Gastroesophageal sphincter (tissue), 4 donors: ENCODE measurements at places on chromosomes 2 and 18. TPM values are rescaled to one million over a fixed set of nuclear protein-coding genes. Genes with fewer than 3 reads are reported as not detected.

The FER1L5 gene
- total RNA-seq = not detected

The EGR4 gene
- not detected for total RNA-seq

The IL1RL1 gene
- total RNA-seq = 8.8 TPM

The PPP1R1C gene
- total RNA-seq = 0.58 TPM

The GAREM2 gene
- total RNA-seq = 3.3 TPM

The ALK gene
- 0.94 TPM for total RNA-seq

The DUSP11 gene
- total RNA-seq = 19.6 TPM

The CNGA3 gene
- 10.6 TPM for total RNA-seq

The TIGD1 gene
- total RNA-seq = 3.5 TPM

The SCN3A gene
- 5.7 TPM for total RNA-seq

The CCDC141 gene
- 1.6 TPM for total RNA-seq

The NFATC1 gene
- total RNA-seq = 14.8 TPM

The TM4SF20 gene
- not detected for total RNA-seq

The PARD3B gene
- 40.7 TPM for total RNA-seq

The SRD5A2 gene
- not detected for total RNA-seq

The SCYGR4 gene
- not detected for total RNA-seq

The LMAN1 gene
- total RNA-seq = 65.8 TPM

The ANKRD29 gene
- total RNA-seq = 9.4 TPM

The MC2R gene
- total RNA-seq = not detected

The SNORC gene
- total RNA-seq = not detected

The SLC9A2 gene
- total RNA-seq = not detected

The NXPH2 gene
- total RNA-seq = not detected

The INHA gene
- 1.8 TPM for total RNA-seq

The ATP6V1B1 gene
- total RNA-seq = not detected

The CHST10 gene
- total RNA-seq = 21.9 TPM

The TTN gene
- 12.8 TPM for total RNA-seq

The CTNNA2 gene
- total RNA-seq = 0.15 TPM

The AGXT gene
- not detected for total RNA-seq

The SLC16A14 gene
- total RNA-seq = 3.0 TPM

The GALM gene
- 9.2 TPM for total RNA-seq

The CTDSP1 gene
- total RNA-seq = 121 TPM

The CYP20A1 gene
- 30.5 TPM for total RNA-seq

The NFU1 gene
- total RNA-seq = 60.6 TPM

The TUBA3E gene
- total RNA-seq = not detected

The YIPF4 gene
- 48.3 TPM for total RNA-seq

The FRZB gene
- 10.8 TPM for total RNA-seq

The RNU2-63P gene
- not detected for total RNA-seq

The ANKRD30B gene
- total RNA-seq = not detected

The TMEM198 gene
- 4.4 TPM for total RNA-seq

The RAB6D gene
- total RNA-seq = not detected

The CAPN14 gene
- total RNA-seq = 0.40 TPM

The KCNF1 gene
- total RNA-seq = 29.1 TPM

The MOGAT1 gene
- not detected for total RNA-seq

The HPCAL1 gene
- total RNA-seq = 42.1 TPM

The CHRND gene
- total RNA-seq = not detected

The TFPI gene
- total RNA-seq = 141 TPM

The BCL2L11 gene
- total RNA-seq = 57.9 TPM

The GAD1 gene
- not detected for total RNA-seq

The MAP2 gene
- total RNA-seq = 19.9 TPM

The PLCL1 gene
- total RNA-seq = 89.2 TPM

The ACTG2 gene
- total RNA-seq = 5,929 TPM

The LIMS4 gene
- 5.1 TPM for total RNA-seq

The TMEM169 gene
- 0.67 TPM for total RNA-seq

The IL36G gene
- total RNA-seq = 1.8 TPM

The TMEM37 gene
- 8.1 TPM for total RNA-seq

The EMX1 gene
- not detected for total RNA-seq

The INPP4A gene
- total RNA-seq = 32.2 TPM

The KIF5C gene
- total RNA-seq = 3.3 TPM

The MGAT5 gene
- 34.1 TPM for total RNA-seq
